ENCODE measurements at places on chromosomes 3 and 15. TPM values are rescaled to one million over a fixed set of nuclear protein-coding genes. Genes with fewer than 3 reads are reported as not detected.

The ESYT3 gene
- 0.07 TPM for total RNA-seq

The GOLGA6L4 gene
- total RNA-seq = 0.62 TPM

The SLC7A14 gene
- total RNA-seq = not detected

The WNT5A gene
- not detected for total RNA-seq

The GALNT15 gene
- total RNA-seq = not detected

The EMC7 gene
- total RNA-seq = 78.9 TPM

The GNL3 gene
- 229 TPM for total RNA-seq

The LDHAL6B gene
- total RNA-seq = not detected

The SLC28A1 gene
- total RNA-seq = not detected

The DUOXA2 gene
- not detected for total RNA-seq

The ITPKA gene
- total RNA-seq = 0.44 TPM

The SYNPR gene
- not detected for total RNA-seq

The REC114 gene
- total RNA-seq = not detected

The TFRC gene
- 687 TPM for total RNA-seq

The BLOC1S6 gene
- total RNA-seq = 50.9 TPM

The RTP1 gene
- not detected for total RNA-seq

The RPN1 gene
- 188 TPM for total RNA-seq

The THAP10 gene
- 0.18 TPM for total RNA-seq

Measured in CD8-positive, alpha-beta memory T cell (primary cell).